ENCODE measurements at places on chromosomes 4 and X.
A peak's percentile ranks its signal among the peaks of the same experiment; 100 is the strongest.

GRCh38 chr4:105951198-105951597 lies 55.9 kb downstream of the NPNT start:
- no peak for DNase-seq

DNA sequence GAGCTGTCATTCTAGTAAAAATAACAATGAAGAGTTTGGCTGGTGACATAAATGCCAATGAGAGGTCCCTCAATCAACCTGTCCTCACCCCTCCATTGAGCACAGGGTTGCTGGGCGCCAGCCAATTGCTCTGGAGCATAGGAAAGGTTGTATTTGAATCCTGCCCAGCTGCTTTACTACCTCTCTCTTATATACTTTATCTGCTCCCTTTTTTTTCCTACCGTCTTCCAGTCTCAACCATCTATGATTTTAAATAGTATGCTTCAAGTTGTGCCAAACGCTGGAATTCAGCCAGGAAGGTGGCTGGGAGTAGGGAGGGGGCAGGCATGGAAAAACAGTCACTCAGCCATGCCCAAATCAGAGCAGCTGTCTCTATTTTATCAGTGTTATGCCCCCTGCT lies 153.8 kb downstream of the NR3C2 start:
- DNase-seq = no peak

DNA sequence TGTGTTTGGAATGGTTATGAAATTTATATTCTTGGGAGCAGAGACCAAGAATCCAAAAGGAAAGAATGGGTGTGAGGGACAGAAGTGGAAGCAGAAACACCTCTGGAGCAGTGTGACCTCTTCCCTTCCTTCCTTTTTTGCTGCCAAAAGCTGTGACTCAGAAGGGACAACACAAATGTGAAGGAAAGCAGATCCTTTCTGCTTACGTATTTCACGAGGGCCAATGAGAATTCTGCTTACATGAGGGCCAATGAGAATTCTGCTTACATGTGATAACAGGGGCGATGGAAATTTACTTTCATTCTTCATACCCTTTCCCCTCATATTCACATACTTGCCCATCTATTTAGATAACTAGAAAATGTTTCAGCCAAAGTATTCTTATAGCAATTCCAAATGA lies 404.6 kb downstream of the PRDM5 start:
- peak; percentile 69 for DNase-seq

DNA sequence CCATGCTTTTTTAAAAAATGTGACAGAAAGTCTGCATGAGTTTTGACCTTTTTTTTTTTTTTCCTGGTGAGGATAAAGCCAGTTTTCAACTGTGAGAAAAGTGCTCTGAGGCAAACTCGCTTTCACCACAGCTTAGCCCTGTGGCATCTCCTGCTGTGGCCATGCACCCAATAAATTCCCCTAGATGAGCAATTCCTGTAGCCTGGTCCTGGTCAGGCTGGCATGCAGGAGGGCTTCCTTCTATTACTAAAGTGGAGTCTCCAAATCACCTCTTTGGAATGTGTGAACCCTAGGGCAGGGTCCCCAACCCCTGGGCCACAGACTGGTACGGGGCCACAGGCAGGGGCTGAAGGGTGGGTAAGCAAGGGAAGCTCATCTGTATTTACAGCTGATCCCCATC lies 265.4 kb downstream of the RAPGEF2 start:
- DNase-seq = no peak

- peak; percentile 56 for DNase-seq
Observed at GRCh38 chr4:26220696-26221095, 100.1 kb upstream of the RBPJ start.

GRCh38 chr4:632926-633325 lies 7.6 kb downstream of the PDE6B start:
- no peak for DNase-seq

DNA sequence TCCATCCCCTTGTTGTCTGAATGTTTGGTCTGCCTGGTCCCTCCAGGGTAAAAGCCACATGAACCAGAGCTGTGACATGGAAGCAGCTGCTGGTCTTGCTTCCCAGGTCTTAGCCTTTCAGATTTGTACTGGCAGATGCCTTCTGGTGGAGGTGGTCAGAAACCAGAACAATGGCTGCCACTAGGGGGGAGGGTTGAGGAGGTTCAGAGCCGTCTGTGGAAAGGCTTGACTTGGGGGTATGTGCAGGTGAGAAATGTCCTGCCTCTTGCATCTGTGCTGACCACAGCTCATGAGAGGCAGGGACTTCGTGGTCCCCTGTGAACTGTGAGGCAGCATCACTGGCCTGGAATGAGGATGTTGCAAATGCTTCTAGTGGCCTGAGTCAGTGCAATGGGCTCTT lies 144.2 kb upstream of the WDR1 start:
- no peak for DNase-seq

DNA sequence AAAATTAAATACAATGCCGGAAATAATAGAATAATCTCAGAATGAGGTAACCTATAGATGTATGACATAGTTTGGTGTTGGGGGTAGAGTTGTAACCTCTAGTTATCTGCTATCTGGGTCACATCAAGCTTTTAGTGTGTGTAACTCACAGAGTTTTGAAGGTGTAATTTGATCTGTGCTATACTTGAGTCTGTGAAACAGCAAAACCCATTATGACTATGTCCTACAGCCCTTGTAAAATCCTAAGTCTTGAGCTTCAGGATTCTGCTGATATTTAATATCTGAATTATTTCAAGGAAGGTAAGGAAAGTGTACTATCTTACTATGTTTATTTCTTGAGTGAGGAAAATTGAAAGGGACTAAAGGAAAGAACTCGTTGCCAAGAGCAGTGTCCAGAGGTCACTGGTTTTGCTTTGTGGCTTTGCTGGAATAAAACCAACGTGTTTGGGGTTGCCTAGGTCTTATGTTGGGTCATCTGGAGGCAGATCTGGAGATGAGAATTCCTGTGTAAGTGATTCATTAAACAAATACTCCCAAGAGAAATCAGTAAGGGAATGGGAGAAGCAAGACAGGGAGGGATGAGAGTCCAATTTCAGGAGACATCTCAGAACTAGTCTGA lies 107.8 kb upstream of the CBLL2 start:
- no peak for DNase-seq

GRCh38 chrX:46463682-46464081 lies 81.5 kb downstream of the ZNF674 start:
- DNase-seq = no peak

Data from RKO (cell line).